ENCODE measurements at places on chromosomes 5 and 9. TPM values are rescaled to one million over a fixed set of nuclear protein-coding genes. Genes with fewer than 3 reads are reported as not detected.

The MACROH2A1 gene
- total RNA-seq, result 207 TPM

The CDH18 gene
- total RNA-seq, result not detected

The TMEFF1 gene
- total RNA-seq, result not detected

The NR6A1 gene
- total RNA-seq, result 2.3 TPM

The CATSPER3 gene
- total RNA-seq, result 0.16 TPM

The TEX48 gene
- not detected for total RNA-seq

The ZFP37 gene
- 1.0 TPM for total RNA-seq

The MYOZ3 gene
- total RNA-seq, result 0.21 TPM

The TAF11L10 gene
- not detected for total RNA-seq

The MED27 gene
- total RNA-seq, result 46.1 TPM

The TUSC1 gene
- total RNA-seq, result 0.53 TPM
